Chondrocyte (in vitro differentiated cells): ENCODE measurements at places on chromosomes 3 and 15. TPM values are rescaled to one million over a fixed set of nuclear protein-coding genes. Genes with fewer than 3 reads are reported as not detected.

DNA sequence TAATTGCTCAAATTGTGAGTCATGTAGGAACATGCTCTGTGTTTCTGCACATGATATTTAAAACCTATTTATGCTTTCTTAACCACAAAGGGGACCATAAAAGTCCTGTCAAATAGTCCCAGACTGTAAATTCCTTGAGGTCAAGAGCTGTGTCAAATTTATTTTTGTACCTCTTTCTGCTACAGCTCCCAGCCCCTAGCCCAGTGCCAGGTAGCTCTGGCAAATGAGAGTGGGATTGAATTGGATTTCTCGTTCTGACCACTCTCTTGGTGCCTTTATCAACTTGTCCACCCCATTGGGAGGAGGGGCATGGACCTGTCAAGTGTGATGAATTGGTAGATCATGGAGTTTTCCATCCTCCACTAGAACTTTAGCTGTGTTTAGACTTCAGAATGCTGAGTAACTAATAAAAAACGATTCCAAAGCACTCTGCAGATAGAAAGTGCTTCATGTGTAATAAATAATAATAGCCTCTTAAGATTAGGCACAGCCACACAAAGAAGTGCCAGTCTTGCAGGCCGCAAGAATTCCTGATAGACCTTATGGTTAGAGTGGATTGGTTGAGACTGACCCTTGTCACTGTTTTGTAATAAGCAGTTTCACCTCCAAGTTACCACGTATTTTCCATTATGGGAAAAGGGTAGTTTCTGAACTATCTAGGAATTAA lies 120.4 kb downstream of the LPP start:
- no peak for DNase-seq

The MITF gene
- total RNA-seq = 4.7 to 5.7 TPM (median 5.2 TPM) in 3 replicates

The THSD4 gene
- 3.4 to 3.5 TPM (median 3.4 TPM) in 3 replicates for total RNA-seq

- no peak for DNase-seq
These were observed 140.1 kb upstream of the LINGO1 start for GRCh38 chr15:77772641-77773402.

The ATP8B4 gene
- not detected in 3 replicates for total RNA-seq

The HDGFL3 gene
- 84.3 to 93.1 TPM (median 92.2 TPM) in 3 replicates for total RNA-seq

DNA sequence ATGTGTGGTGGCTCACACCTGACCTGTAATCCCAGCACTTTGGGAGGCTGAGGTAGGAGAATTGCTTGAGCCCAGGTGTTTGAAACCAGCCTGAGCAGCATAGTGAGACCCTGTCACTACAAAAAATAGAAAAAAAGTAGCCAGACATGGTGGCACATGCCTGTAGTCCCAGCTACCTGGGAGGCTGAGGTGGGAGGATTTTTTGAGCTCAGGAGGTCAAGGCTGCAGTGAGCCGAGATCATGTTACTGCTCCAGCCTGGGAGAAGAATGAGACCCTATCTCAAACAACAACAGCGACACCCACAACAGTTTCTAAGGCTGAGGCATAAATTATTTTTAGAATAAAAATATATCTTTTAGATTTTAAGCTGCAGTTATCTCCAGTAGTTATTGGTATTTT lies 6.3 kb downstream of the APPL1 start:
- DNase-seq = no peak

DNA sequence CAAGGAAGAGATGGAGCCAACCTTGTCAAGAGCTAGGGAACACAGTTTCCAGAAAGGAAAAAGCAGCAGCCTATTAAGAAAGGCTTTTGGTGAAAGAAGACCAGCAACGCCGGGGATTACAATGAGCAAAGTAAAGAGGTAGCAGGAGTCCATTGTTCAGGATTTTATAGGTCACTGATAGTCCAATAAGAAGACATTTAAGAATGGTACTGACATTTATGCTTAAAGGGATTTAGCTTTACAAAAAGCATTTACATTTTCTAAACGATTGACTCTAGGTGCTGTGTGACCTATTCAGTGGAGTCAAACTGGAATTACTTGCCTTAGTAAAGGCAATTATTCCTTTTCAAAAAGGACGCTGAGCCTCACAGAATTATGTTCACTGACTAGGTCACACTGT lies 40.8 kb downstream of the CSNK1G1 start:
- no peak for DNase-seq

The IMPG2 gene
- total RNA-seq = 0.50 to 0.80 TPM (median 0.56 TPM) in 3 replicates

GRCh38 chr3:183924956-183925355 lies 40.3 kb upstream of the PARL start:
- no peak for DNase-seq

The TMF1 gene
- 37.7 to 53.3 TPM (median 40.4 TPM) in 3 replicates for total RNA-seq

GRCh38 chr3:13051066-13051465 lies 22.2 kb downstream of the IQSEC1 start:
- DNase-seq = no peak

GRCh38 chr3:187292631-187293515 lies 1.3 kb upstream of the MASP1 start:
- no peak for DNase-seq

DNA sequence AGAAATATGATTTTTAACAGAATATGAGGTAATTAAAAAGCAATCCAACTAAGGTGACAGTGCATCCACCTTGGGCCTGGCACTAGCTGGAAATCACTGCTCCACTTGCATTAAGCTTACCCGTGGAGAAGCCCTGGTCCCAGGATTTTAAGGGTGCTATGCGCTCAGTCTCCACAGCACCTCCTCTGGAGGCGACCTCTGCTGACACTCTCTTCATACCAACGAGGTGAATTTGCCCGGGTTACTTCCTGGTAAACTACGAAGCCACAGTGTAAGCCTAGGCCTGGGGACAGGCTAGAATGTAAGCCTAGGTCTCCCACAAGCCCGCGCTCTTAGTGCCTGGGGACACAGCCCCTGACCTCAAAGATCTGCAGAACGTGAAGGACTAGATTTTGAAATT lies 793 bp downstream of the APOD start:
- no peak for DNase-seq

GRCh38 chr3:55477306-55478303 lies 9.5 kb downstream of the WNT5A start:
- no peak for DNase-seq

DNA sequence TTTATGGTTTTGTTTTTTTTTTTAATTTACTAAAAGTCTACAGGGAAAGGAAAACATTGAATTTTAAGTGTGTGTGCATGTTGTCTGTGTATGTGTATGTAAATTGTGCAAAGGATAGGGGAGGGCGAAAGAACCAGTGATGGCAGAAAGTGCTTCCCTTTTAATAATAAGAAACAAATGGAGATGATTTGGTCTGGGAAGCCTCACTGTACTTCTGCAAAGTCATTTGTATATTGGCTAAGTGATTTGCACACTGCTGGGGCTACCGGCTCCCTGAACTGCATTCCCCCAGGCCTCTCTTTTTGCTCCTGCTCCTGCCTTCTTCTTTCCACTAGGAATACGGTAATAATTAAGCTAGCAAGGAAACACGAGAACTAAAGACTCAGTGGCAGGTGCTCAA lies 101.2 kb downstream of the CD47 start:
- DNase-seq = no peak

DNA sequence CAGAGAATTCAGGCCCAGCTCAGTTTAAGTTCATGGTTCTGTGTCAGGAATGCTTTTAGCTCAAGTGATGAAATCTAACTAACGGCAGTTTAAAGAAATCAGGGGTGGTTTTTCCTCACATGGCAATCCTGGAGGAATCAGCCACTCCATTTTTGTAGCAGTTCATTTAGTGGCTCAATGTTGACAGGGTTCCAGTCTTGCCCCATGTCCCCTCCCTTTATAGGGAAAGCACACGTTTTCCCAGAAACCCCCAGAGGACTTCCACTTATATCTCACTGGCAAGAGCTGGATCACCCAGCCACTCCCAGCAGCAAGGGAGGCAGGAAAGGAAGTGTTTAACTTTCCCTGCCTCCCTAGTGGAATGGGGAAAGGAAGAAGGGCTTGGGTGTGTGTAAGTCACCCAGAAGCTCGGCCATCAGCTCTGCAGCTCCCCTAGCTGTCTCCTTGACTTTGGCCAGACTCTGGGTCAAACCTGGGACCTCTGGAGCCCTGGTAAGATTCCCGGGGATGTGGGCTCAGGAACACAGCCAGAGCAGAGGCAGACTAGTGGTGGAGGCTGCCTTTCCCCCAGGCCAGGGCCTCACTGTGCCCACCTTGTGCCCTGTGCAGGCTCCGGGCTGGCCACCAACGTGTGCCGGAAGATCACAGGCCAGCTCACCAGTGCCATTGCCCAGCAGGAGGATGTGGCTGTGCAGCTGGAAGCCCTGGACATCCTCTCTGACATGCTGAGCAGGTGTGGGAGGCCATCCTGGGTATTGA lies 11.3 kb downstream of the CAND2 start:
- DNase-seq = no peak

DNA sequence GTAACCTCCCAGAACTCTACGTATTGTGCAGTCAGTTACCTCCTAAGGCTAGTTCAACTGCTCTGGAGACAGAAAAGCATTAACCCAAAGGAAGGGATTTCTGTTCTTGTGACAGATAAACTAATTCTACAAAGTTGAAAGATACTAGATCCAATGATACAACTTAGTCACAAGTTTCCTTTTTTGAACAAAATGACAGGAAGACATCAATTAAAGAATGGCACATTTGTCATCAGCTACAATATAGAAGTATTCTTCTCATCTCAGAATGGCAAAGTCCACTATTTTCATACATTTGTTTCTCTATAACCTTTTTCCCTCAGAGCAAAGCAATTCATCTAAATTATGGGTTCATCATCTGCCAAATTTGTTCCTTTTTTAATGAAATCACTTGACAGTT lies 43.7 kb downstream of the ISL2 start:
- DNase-seq = no peak

GRCh38 chr3:173793963-173794362 lies 396.4 kb downstream of the NLGN1 start:
- no peak for DNase-seq

DNA sequence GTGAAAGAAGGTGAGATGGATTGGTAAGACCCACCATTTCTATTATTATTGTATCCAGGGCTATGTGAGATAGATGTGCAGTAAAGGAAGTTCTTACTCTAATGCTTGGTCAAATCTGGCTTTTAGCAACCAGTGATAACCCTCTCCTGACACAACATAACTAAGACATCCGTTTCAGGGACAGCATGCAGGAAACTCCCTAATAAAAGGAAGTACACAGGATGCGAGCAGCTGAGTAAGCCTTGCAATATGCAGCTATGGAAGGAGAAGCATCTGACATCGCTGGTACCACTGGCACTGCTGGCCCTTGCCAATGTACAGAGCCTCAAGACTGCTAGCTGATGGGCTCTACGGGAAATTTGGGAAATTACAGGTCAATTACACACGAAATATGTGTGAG lies 662.3 kb downstream of the NR2F2 start:
- DNase-seq = no peak

The SLC24A5 gene
- total RNA-seq = not detected in 3 replicates

The SLC2A2 gene
- total RNA-seq = not detected in 3 replicates

The CCDC9B gene
- total RNA-seq = 55.4 to 60.0 TPM (median 58.0 TPM) in 3 replicates

The ACKR4 gene
- 0.22 TPM in 1 of 3 replicates, not detected in the others for total RNA-seq

DNA sequence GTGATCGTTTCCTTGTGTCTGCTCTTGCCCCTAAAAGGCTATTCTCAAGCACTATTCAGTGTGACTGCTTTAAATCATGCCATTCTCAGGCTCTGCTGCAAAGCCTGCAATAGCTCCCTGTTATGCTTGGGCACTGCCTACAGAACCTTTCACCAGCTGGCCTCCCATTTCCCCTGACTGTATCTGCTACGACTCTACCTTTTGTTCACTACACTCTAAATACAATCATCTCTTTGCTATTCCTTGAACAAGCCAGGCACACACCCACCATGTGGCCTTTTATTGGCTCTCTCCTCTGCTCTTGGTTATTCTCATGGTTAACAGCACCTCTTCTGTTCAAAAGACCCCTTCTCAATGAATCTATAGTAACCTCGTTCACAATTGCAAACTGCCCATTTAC lies 29.6 kb upstream of the FNDC3B start:
- no peak for DNase-seq

The GHSR gene
- total RNA-seq = not detected in 3 replicates

GRCh38 chr15:40900256-40901052 lies 6.2 kb downstream of the VPS18 start:
- no peak for DNase-seq

DNA sequence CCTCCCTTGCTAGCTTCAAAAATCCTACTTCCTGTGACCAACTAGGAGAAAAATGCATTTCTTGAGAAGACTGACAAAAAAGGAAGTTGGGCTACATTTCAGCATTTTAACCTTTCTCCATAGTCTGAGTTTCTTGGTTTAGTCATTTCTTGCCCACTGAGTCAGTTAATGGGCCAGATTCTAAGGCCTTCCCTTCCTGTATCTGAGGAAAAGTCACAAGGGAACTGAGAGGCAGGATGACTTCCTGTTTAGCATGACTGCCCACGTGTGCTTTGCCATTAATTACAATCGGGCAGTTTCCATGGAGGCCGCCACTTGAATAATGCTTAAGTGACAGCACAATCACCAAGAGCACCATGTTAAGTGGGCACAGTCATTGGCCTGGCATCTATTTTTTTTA lies 794.4 kb upstream of the LMCD1 start:
- no peak for DNase-seq

The OPA1 gene
- total RNA-seq = 51.0 to 54.6 TPM (median 52.6 TPM) in 3 replicates

GRCh38 chr15:85704720-85705429 lies 89.8 kb downstream of the KLHL25 start:
- no peak for DNase-seq

GRCh38 chr15:44712346-44713005 lies 1.2 kb downstream of the B2M start:
- DNase-seq = no peak

- DNase-seq = no peak
These were observed 148.0 kb downstream of the RPLP1 start for GRCh38 chr15:69600556-69601085.

- no peak for DNase-seq
These were observed 59.9 kb upstream of the TFRC start for GRCh38 chr3:196141866-196142201.

DNA sequence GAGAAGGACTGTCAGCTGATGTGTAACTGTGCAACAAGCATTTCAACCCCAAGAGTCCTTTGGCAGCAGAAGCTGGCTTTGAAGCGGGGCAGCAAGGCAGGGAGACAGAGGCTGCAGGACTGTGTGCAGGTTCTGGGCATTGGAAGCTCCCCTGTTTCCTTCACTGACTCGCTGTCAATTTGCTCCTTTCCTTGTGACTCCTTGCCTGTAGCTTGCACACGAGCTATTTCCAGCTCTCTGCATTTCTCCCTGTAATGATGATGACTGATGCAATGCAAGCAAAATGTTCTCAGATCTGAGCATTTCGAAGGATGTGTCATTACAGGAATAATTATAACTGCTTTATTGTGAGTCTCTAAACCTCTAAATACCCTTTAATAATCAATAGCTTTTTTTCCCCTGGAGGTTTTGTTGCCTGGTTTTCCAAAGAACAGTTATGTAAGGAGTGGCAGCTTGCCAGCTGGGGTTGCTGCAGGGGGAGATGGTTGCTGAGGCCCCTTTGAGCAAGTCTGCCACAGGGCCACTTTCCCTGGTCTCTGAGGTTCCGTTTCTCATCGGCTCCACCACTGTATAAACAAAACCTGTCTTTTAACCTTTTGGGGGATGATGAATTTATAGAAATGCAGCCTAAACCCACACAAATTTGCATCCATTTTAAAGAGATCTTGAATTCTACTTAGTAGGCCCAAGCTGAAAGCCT lies 2.8 kb downstream of the APOD start:
- DNase-seq = no peak
